Mammary epithelial cell (primary cell): ENCODE measurements at places on chromosomes 13 and 19. TPM values are rescaled to one million over a fixed set of nuclear protein-coding genes. Genes with fewer than 3 reads are reported as not detected.
A peak's percentile ranks its signal among the peaks of the same experiment; 100 is the strongest.

The SCN1B gene
- total RNA-seq, result 0.83 TPM

- no peak for DNase-seq
These were observed 95.3 kb upstream of the MLNR start for GRCh38 chr13:49124693-49125304.

DNA sequence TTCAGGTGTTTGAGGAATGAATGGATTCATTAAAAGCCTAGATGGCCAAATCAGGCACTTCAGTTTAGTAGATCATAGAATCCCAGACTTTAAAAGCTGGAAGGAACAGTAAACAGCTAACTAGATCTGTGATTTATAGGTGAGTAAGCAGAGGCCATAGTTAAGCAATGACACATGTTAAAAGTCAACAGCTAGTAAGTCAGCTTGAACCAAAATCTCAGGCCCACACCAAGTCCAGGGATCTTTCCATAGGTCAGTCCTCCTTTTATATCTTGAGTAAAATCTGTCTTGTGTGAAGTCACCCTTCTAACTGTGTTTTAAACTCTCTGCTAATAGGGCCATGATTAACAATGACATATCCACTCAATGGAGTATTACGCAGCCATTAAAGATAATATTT is 275.5 kb upstream of the SOX21 start:
- no peak for DNase-seq

DNA sequence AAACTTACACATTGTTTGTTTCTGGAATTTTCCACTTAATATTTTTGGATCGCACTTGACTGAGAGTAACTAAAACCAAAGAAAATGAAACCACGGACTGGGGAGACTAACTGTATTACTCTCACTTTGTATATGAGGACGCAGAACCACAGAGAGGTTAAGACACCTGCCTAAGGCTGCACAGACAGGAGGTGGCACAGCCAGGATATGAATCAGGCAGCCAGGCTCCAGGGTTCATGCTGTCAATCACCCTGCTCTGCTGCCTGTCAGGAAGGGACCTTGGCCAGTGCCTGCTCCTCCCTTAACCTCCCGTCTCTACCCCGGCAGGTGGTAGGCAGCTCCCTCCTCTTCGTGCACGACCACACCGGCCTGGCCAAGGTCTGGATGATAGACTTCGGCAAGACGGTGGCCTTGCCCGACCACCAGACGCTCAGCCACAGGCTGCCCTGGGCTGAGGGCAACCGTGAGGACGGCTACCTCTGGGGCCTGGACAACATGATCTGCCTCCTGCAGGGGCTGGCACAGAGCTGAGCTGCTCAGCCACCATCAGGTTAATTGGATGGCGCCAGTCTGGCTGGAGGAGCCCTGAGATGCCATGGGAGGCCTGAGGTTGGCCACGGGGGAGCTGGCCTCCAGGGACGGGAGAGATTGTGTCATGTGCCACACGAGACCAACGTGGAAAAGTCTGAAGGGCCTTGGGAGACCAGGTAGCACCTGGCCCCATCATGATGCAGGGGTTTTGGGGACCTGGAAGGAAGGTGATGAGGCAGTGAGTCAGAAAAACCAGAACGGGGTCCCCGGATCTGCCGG is 11.0 kb downstream of the ACTMAP start:
- DNase-seq, result no peak

DNA sequence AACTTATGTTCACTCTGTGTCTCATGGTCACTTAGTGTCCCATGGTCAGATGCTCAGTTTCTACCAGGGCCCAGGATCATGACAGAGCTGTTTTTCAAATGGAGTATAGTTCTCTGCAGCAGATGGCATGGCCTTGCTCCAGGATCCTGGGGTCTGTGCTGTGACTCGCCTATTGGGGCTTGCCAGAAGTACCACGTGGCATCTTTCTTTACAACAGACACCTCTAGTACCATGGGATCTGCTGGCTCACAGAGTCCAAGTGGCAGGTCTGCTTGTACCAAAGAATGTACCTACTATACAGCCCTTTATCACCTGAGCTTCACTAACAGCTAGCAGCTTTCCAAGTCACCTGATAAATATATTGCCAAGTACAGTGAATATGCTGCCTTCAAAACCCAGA is 6.0 kb upstream of the RNF6 start:
- DNase-seq, result no peak

DNA sequence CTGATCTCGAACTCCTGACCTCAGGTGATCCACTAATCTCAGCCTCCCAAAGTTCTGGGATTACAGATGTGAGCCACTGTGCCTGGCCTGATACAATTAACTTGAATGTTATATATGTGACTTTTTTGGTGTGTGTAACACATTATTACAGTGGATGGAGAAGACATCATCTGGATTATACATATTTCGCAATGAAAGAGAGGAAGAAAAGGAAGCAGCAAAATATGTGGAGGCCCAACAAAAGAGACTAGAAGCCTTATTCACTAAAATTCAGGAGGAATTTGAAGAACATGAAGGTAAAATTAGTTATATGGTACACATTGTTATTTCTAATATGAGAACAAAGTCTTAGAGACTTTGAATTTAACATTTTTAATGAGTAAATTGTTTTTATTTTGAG is 55.5 kb downstream of the BRCA2 start:
- no peak for DNase-seq

- peak; percentile 21 for DNase-seq
These were observed 19.0 kb upstream of the ACOD1 start for GRCh38 chr13:76929320-76929719.

The ZNF177 gene
- total RNA-seq, result 1.0 TPM

The C19orf44 gene
- total RNA-seq, result 4.8 and 5.4 TPM in 2 replicates

GRCh38 chr19:8585894-8586750 is 8.9 kb upstream of the MYO1F start:
- DNase-seq, result no peak

The RDH8 gene
- not detected for total RNA-seq

DNA sequence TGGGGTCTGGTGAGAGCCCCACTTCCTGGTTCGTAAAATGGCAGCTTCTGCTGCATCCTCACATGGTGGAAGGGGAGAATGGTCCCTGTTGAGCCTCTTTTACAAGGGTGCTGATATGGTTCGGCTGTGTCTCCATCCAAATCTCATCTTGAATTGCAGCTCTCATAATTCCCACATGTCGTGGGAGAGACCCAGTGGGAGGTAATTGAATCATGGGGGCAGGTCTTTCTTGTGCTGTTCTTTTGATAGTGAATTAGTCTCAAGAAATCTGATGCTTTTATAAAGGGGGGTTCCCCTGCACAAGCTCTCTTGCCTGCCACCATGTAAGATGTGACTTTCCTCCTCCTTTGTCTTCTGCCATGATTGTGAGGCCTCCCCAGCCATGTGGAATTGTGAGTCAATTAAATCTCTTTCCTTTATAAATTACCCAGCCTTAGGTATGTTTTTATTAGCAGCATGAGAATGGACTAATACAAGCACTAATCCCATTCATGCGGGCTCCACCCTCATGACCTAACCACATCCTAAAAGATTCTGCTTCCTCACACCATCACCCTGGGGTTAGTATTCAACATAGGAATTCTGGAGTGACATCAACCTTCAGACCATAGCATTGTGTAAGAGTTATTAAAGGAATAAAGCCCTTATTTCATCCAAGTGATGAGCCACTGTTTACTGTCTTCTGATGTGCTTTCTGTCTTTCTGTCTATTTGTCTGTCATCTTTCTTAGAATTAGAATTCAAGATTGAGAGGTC is 159.0 kb upstream of the IRS2 start:
- DNase-seq, result peak; percentile 96

GRCh38 chr13:93603043-93603442 is 376.4 kb downstream of the GPC6 start:
- DNase-seq, result peak; percentile 86

The LIG4 gene
- total RNA-seq, result 15.2 TPM

- no peak for DNase-seq
These were observed 4.9 kb upstream of the STARD13 start for GRCh38 chr13:33290421-33290965.

The ACER1 gene
- not detected in 2 replicates for total RNA-seq

- no peak for DNase-seq
These were observed 15.4 kb upstream of the SIGLEC6 start for GRCh38 chr19:51546650-51547396.

GRCh38 chr13:73861136-73861535 is 273.1 kb downstream of the KLF12 start:
- no peak for DNase-seq

The ZIC2 gene
- total RNA-seq, result 2.6 and 3.0 TPM in 2 replicates

The CEACAM7 gene
- not detected for total RNA-seq

DNA sequence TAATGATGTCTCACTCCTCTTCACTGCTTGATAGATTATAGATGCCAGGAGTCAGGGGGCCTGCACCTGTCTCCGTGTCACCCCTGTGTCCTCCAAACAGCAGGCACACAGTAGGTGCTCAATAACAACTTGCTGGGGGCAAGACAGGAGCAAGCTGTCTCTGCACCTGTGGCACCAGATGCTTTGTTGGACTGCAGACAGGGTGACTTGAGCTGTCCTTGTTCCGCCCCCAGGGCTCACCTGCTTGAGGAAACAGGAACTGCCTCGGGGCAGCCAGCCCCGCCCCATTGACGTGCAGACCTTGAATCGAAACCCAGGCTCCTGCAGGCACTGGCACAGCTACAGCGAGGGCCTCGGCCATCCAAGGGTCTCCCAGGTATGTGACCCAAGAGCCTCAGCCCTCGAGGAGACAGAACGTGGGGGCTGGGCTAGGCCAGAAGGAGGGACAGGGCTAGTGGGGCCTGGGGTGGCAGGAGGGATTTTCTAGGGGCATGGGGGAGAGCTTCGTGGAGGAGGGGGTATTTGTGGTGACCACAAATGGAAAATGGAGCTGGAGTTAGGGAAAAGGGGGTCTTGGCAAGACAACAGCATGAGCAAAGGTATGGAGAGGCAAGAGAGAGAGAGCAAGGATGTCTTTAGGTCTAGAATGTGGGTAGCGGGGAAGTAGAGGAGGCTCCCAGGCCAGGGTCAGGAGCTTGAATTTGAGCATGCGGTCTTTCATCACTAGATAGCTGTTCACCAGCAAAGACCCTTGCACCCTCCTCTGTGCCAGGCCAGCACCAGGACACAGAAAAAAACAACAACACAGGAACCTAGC is at the start of gene HSH2D:
Gene HSH2D, plus strand, starts transcription at position 287 of the 817 bp plus-strand sequence. CDS start 5,066 bp downstream, outside the sequence.
- DNase-seq, result peak; percentile 78

DNA sequence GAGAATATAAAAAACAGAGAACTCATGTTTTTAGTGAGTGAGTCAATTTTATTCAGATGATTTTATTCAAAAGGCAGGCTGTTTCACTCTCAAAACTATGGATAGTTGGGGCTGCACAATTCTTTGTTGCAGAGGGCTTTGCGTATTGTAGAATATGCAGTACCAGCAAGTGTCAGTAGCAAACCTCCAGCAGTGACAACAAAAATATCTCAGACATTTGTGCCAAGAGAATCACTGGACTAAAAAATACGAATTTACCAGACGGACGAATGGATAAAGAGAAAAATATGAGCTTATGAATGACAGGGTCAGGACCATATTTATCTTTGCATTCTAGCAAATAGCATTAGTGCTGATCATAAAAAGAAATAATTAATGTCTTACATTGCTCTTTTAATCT is 359.1 kb downstream of the FGF14 start:
- no peak for DNase-seq

DNA sequence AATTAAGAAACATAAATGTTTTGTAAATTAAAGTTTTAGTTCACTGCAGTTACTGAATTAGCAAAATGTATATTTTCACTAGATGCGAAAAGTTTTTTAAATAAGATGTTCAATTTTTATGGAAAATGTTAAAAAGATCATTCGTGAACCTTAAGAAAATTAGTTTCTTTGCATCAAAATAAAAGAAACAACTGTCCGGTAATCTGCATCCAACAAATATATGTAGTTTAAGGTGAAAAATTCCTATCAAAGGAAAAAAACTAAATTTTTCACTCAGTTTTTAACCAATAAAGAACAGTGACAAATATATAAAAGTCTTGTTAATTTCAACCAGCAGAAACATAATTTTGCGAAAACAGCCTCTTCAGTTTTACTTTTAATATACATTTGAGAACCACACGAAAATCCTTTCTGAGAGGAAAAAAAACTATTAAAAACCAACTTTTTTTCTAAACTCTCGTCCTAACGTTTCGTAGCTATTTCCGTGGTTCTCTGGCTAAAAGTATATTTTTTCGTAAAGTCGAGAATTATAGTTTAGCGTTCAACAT is 64.5 kb downstream of the KCNRG start:
- DNase-seq, result no peak

GRCh38 chr19:7801020-7801570 is 28.9 kb upstream of the EVI5L start:
- no peak for DNase-seq

DNA sequence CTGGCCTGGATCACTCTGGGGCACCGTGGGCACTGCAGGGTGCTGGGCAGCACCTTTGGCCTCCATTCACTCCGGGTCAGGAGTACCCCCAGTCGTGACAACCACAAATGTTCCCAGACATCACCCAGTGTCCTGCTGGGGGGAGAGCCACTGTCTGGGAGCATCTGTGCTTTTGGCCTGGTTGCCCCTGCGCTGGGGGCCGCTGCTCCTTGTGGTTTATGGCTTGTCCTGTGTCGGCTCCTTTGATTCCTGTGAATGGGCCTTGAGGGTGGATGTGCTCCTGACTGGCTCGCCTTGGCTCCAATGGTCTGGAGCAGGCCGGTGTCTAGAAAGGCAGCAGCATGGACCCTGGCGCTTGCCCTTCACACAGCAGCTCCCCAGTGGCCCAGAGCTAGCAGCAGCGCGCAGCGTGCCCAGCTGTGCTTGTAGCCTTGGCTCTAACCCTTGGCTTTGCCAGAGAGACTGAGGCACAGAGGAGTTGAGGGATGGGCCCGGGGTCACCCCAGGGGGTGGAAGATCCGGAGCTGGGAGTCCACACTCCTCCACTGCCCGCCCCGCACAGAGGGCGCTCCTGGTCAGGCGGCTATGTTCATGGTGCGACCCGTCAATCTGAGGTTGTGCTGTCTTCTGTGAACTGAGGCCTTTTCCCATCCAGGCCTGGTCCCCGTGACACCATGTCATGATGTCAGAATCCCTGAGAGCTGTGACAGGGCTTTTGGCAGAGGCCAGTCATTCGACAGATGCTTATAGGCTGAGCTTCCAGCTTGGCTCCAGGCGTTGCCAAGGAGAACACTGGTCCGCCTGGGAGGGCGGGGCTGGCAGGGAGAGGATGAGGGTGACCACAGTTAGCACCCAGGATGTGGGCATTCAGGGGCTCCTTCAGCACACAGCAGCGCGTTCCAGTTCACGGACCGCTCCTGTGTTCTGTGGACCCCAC is 4.1 kb downstream of the DAZAP1 start:
- DNase-seq, result no peak

GRCh38 chr19:4374498-4375163 is 25.7 kb downstream of the SH3GL1 start:
- peak; percentile 74 for DNase-seq

The KLK8 gene
- 51.5 TPM for total RNA-seq

- no peak for DNase-seq
These were observed 41.5 kb downstream of the ZNF787 start for GRCh38 chr19:56079609-56080008.

The C13orf46 gene
- total RNA-seq, result 0.26 and 0.86 TPM in 2 replicates

The AP1M2 gene
- total RNA-seq, result 119 TPM

GRCh38 chr19:18172331-18173053 is 1.1 kb upstream of the IFI30 start:
- no peak for DNase-seq
